ENCODE measurements at places on chromosomes 16 and 17.

DNA sequence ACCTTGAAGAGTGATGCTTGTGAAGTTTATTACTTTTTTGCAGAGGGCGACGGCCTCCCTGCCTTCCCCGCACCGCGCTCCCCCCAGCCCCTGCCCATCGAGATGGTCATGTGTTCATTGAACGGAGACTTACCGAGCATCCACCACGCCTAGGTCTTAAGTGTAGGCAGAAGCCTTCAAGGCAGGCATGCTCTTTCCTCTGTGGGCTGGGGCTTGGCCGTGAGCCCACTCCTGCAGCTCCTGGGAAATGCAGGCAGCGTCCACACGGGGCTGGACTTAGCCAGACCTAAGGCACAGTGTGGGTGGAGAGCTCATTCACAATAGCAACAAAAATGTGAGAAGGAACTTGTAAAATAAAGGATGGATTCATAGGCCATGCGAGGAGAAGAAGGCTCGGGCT lies 19.2 kb downstream of the RNF213 start:
- DNase-seq = no peak

DNA sequence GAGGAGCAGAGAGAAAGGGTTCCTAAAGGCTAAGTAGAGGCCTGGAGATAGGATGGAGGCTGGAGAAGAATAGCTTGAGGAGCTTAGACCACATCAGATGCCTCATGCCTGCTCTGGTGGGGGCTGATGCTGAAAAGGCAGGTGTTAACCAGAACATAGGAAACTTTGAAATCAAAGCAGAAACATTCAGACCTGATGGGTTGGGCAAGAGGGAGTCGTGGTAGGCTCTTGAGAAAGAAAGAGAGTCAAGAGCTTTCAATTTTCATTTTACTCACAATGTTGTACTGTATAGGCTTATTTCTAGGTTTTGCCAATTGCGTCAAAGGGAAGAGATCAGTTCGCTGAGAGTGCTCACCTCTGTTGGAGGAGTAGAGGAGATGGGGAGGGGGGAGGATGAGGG lies 406.6 kb upstream of the SALL1 start:
- DNase-seq = no peak

- peak; percentile 26 for DNase-seq
Measured at GRCh38 chr17:45270828-45271418, 9.0 kb upstream of the SPATA32 start.

DNA sequence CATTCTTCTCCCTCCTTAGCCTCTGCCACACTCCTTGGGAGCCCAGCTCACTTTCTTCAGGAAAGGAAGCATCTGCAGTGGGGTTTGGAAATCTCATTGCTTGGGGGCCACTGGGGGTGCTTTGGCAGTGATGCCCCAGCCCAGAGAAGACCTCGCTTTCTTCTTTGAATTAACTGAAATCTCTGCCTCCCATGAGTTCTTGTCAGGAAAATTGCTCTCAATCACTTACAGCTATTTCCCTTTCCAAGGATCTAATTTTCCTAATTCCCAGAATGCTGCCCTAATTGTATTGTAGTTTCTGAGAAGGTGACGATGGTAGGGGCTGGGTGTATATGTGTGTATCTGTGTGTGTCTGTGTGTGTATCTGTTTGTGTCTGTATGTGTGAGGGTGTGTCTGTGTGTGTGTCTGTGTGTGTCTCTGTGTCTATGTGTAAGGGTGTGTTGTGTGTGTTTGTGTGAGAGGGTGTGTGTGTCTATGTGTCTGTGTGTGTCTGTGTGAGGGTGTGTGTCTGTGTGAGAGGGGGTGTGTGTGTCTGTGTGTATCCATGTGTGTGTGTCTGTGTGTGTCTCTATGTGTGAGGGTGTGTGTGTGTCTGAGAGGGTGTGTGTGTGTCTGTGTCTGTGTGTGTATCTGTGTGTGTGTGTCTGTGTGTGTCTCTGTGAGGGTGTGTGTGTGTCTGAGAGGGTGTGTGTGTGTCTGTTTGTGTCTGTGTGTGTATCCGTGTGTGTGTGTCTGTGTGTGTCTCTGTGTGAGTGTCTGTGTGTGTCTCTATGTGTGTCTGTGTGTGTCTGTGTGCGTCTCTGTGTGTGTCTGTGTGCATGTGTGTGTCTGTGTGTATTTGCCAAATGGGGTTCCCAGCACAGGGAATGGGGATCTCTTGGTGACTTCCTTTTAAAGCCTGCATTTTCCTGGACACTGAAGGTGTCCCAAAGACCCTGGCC lies 83.5 kb upstream of the DNAJA2 start:
- DNase-seq = no peak

DNA sequence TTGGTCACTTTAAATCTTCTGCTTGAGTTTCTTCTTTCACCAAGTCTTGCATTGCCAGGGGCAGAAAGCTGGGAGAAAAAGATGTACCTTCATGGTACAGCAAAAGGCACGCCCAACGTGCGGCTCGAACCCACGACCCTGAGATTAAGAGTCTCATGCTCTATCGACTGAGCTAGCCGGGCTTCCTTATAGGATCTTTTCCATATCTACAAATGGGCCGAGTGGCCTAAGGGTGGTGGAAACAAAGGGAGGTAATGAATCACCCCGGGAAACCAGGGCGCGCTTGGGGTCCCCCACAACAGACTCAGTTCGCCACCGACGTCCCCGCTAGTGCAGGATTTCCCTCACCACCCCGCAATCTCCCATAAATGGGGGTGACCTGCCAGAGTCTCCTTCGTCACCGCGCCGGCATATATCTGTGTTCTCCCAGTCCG lies 7.5 kb upstream of the OR1F1 start:
- DNase-seq = no peak

- DNase-seq = peak; percentile 52
Measured at GRCh38 chr17:40122136-40122998, 596 bp downstream of the MSL1 start.

- no peak for DNase-seq
Measured at GRCh38 chr16:88767546-88768070, 17.4 kb downstream of the PIEZO1 start.

DNA sequence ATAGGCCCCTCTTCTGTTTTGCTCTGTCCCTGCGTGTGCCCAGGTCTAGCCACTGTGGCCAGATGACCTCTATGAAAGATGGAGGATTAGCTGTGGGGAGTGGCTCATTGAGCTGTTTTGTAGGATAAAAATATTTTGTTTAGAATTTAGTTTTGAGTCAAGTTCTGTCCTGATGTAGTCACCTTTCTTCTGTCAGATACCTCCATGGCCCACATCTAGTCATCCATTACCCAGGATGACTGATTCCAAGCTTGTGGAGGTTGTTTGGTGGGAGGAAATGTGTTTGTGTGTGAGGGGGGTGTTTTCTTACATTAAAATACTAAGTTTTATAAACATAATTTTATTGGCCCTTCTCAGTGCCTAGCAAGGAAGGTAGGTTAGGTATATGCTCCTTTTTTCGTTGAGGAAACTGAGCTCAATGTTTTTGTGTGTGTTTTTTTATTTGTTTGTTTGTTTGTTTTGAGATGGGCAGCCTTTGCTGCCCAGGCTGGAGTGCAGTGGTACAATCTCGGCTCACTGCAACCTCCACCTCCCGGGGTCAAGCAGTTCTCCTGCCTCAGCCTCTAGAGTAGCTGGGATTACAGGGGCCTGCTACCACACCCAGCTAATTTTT lies 16.3 kb downstream of the SNX11 start:
- DNase-seq = no peak

- DNase-seq = no peak
Measured at GRCh38 chr16:54135361-54136275, 151.0 kb downstream of the IRX3 start.

- DNase-seq = no peak
Measured at GRCh38 chr16:30355954-30356308, 823 bp upstream of the CD2BP2 start.

All from NCI-H1436 (cell line).